ENCODE measurements at places on chromosomes 2 and 18.

- DNase-seq, result no peak
Measured at GRCh38 chr18:39424261-39424660, 1858.7 kb upstream of the CELF4 start.

DNA sequence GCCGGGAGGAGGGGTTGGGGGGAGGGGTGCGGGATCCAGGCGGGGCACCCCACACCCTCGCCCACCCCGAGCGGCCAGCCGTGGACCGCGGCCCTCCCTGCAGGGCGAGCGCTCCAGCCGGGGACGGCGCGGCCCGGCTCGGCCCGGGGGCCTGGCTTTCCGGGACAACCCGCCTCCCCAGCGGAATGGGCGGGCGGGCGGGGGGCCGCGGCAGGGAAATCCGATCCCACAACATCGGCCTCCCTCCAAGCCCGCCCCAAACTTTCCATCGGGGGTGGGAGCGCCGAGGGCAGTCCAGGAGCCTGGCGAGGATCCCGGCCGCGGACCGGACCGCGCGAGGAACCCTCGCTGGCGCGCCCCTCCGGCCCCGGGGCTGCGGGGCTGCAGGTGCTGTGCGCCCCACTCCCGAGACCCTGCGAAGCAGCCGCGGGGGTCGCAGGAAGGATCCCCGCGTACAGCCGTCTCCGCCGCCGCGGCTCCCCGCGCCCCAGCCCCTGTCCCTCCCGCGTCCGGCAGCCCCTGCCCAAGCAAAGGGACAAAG lies 529 bp downstream of the SEMA4C start:
- no peak for DNase-seq

GRCh38 chr18:57775937-57776336 lies 27.2 kb downstream of the ATP8B1 start:
- no peak for DNase-seq

- no peak for DNase-seq
Measured at GRCh38 chr2:47564129-47564528, 161.2 kb downstream of the MSH2 start.

- DNase-seq, result no peak
Measured at GRCh38 chr18:75164479-75164878, 44.5 kb downstream of the PTGR3 start.

- no peak for DNase-seq
Measured at GRCh38 chr2:213057977-213058376, 93.4 kb downstream of the IKZF2 start.

DNA sequence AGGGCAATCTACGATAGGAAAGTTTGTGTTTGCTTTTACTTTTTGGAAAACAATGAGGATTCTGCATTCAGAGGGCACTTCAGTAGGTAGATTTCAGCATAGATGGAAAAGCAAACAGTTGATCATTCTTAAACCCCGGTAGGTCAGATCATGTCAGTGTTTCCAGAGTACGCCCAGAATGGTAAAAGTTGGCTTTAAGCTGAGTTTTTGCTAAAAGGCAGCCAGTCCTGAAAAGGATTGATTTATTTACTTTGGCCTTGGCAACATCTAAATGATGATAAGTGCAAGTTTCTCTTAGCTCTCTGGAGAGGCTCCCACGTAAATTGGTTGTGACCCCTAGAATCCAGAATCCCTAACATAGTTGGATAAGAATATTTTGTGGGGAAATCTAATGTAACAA lies 168.0 kb downstream of the DIS3L2 start:
- DNase-seq, result no peak
